ENCODE measurements at places on chromosomes 6 and 20. TPM values are rescaled to one million over a fixed set of nuclear protein-coding genes. Genes with fewer than 3 reads are reported as not detected.

Gene CBLN4
- 0.40 TPM for total RNA-seq

Gene POM121L2
- total RNA-seq: not detected

GRCh38 chr6:73299151-73299971 is 36.4 kb upstream of the KHDC1 start:
- no peak for ATAC-seq

DNA sequence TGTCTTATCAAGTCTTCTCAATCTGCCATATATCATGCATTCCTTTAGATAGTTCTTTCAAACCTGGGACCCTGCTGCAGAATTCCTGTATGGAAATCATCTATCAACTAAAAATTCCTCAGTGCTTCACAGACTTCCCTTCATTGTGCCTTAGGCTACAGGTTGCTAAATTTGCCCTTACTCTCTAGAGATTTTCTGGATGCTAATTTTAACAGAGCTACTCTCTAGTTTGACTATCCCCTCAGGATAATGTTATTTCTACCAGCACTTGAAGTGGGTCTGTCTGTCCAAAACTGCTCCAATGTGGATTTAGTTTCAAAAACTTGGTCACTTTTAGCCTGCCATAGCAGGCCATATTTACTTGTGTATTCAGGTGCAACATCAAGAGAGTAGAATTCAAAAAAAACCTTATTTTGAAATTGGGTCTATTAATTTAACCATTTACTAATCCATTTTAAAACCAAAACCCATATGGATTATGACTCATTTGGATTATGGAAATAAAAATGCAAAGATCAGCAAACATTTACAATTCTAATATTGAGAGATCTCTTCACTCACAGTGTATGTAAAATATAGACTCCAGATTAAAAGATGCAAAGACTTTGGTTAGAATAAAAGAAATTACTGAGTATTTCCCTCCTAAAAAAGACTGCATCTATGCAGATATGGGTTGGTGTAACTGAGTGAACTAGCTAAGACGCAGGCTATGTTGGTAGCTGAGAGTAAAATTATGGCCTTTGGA is 13.9 kb upstream of the COX7A2 start:
- no peak for ATAC-seq

- no peak for ATAC-seq
Measured at GRCh38 chr6:100962466-100962865, 81.3 kb upstream of the ASCC3 start.

Data from gastroesophageal sphincter (tissue), 4 donors.